MV-4-11 (cell line): ENCODE measurements at places on chromosomes 2 and 18.

DNA sequence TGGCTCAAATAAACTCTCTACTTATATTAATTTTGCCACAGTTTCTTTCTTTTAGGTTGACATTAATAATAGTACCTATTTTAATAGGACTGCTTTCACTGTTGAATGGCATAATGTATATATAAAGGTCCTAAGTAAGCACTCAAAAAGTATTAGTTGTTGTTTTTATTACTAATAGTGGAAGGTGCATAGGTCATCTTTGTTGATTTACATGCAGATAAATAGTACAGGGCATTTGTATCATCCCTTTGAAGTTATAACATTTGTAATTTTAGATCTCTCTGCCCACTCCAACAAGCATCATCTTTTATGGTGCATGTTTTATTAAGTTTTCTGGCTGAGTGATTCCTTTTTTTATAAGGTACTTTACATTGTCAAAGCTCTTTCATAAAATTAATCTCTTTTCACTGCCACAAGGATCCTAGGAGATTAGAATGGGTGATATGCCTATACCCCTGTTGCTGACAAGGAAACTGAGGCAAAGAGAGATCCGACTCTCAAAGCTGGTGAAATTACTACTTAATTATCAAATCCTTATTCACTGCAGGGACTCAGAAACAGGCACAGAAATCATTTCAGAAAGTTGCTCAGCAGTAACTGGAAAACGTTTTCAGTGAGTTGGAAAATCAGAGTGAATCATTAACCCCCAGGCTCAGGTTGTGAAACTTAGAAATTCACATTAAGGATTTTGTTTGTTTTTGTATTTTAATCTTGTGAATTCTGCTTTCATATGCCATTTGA lies 299.6 kb downstream of the AGPS start:
- DNase-seq: no peak

DNA sequence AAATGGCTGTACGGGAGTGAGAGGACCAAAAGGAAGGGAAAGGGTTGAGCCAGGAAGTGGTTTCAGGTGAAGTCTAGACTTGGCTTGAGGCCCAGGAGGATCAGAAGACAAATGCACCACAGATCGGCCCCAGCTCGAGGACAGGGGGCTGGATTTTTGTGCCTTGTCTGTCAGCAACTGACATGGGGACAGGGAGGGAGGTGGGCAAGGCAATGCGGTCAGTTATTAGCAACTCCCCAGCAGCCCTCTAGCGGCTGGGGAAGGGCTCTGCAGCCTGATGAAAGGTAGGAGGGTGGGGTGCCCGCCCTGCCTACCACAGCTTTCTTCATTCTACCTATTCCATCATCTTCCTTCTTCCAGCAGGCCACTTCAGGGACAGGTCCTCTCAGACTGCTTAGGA lies 50.0 kb downstream of the CPO start:
- DNase-seq: no peak

- DNase-seq: peak; percentile 67
Observed at GRCh38 chr2:152468899-152469692, 134.1 kb downstream of the FMNL2 start.

DNA sequence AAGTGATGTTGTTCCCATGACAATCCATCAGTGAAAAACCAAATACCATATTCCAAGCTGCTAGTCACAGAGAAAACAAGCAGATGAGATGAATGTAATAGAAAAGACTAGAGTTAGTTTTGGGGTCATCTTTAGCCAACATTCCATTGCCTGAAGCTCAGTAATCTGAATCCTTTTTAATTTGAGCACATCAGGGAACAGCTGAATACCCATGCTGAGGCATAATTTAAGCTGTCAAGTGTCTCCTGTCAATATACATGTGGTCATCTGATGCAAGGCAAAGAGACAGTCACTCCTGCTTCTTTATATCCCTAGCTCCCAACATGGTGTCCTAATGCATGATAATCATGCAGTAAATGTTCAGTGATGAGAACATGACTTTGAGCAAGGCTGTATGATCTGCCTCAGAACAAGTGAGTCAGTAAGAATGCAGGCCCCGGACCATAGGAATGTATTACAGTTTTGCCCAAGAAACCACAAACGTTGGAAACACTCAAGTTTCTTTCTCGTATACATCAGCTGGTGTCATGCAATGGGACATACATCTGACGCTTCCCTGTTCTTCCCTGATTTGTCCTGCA lies 48.0 kb downstream of the CDK15 start:
- peak; percentile 70 for DNase-seq

DNA sequence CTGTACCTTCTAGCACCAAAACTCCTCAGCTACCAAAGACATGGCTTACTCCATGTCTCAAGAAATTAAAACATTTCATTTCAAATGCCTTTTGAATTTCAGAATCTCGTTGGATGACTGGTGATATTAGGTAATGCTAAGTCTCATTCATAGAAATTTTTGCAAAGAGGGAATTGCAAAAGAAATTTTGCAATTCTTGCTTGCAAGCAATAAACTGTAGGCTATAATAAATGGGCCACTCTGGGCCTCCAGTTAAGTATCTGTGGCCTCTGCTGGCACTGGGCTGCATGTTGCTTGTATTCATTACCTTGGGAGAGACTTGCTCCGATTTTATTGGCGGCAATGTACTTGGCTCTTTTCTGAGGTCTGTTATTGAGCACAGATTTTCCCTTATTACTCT lies 2.8 kb upstream of the LCLAT1 start:
- DNase-seq: peak; percentile 16

GRCh38 chr18:9517869-9518268 lies 42.6 kb downstream of the RALBP1 start:
- no peak for DNase-seq

DNA sequence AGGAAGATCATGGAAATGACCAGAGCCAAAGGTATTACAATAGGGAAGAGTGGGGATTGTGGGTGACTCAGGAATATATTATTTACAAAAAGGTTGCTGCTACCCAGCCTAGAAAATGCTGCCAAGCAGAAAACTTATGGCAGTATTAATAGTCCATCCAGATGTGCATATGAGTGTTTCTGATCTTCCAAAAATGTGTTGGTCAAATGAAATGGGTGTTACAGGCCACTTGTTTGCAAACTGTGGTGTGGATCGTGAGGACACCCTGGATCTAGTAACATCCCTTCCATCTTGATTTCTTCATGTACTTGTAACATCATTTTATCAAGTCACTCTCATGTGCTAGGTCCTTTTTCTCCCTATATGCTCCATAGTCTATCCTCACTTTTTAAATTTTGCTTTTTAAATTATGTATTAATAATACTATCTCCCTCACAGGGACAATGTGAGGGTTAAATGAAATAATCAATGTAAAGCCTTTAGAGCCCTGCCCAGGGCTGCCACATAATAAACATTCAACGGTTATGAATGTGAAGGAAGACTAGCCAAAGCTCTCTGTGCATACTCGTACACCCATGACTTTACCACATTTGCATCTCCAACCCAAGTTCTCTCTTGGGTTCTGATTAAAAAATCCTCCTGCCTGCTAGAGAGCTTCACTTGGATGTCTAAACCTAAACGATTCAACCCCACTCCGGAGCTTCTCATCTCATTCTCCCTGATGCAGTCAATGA lies 18.5 kb downstream of the CD226 start:
- DNase-seq: no peak

- DNase-seq: no peak
Observed at GRCh38 chr2:45184606-45185005, 175.4 kb upstream of the SIX2 start.

DNA sequence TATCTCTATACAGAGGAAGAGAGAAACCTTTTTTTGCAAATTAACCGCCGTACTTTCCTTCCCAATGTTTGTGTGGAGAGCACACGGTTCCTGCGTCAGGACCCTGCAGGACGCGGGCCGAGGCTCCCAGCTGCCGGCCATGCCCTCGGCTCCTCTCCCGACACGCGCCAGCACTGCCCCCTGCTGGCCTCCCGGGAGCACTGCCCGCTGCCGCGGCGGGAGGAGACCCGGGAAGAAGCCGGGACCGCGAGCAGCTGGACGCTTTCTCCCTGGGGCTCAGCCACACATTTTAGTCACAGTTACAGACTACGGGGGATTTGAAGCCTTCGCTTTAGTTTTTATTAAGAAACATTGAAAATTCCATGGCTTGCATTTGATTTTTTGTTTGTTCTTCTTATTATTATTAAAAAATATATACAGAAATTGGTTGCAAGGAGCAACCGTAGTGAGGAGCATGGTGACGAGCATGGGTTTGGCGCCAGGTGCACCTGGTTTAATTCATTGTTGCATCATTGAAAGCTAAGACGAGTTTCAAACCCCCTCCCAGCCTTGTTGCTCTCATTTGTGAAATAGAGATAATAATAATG lies 401.2 kb downstream of the GALR1 start:
- peak; percentile 18 for DNase-seq

DNA sequence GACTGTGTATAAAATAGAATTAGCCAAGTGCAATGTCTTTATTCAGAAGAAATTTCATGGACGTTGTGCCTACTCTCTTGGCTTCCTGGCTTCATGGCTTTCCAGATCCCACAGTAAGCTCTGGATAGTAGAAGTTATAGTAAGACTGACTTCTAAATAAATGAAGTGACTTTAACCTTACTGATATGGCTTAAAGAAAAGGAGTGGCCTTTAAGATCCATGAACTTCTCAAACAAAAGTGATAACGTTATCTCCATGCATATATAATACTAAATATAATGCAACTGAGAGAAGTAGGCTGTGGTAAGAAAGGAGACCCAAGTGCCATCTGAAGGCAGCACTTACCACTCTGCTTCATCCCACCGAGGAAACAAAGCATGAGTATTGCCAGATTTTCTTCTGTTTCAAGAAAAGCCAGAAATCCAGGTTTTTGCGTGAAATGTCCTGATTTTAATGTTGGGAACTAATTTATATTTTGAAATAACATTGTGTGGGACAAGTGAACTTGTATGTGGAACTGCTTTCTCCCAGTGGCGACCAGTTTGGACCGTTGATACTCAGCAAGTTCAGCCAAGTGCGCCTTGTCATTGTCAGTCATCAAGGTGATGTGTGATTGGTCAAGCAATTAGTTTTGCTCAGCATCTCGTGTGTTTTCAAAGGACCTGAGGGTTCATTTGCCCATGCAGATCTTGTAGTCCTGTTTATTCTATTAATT lies 13.9 kb upstream of the IL37 start:
- no peak for DNase-seq
